ENCODE measurements at places on chromosomes 2 and 18.

- DNase-seq, result no peak
Observed at GRCh38 chr2:63926815-63927214, 85.1 kb downstream of the UGP2 start.

GRCh38 chr2:174038462-174038861, 73.3 kb upstream of the SP3 start:
- DNase-seq, result no peak

- DNase-seq, result no peak
Observed at GRCh38 chr18:77084688-77085035, 47.9 kb downstream of the MBP start.

DNA sequence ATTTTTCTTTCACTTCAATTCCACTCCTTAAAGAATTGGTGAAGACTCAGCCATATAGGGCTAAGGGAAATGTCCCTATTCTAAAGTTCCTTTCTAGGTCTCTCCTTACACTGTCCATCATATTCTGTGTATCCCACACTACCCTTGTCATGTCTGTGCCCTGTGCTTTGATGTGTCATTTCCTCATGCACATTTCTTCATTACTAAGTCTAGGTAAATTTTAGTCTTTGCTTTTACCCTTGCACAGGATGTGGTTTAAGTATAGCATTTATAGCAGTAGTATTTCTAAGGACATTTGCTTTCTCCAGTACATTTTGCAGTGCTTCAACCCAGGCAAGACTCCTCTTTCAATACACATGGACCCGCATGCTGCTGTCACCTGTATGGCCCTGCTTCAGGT, 221.5 kb upstream of the ACVR2A start:
- no peak for DNase-seq

GRCh38 chr2:141889788-141890187, 241.0 kb downstream of the LRP1B start:
- DNase-seq, result no peak

DNA sequence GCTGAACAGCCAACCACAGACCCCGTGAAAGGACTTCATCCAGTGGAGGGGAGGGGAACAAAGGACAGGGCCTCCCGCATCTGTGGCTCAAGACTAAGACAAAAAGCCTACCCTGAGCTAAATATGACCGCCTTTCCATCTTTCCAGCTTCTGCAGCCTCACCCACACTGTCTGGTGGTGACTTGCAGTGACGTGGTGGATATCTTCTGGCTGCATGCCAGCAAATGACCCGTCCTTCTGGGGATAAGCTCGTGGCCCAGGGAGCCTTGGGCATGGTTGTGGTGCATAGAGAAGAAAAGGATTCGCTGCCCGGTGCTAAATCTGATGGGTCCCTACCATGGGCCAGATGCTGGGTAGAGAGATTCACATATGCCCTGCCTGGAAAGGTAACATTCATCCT, 8.7 kb upstream of the NGEF start:
- DNase-seq, result no peak

GRCh38 chr18:71027531-71027930, 738.7 kb downstream of the SOCS6 start:
- no peak for DNase-seq

DNA sequence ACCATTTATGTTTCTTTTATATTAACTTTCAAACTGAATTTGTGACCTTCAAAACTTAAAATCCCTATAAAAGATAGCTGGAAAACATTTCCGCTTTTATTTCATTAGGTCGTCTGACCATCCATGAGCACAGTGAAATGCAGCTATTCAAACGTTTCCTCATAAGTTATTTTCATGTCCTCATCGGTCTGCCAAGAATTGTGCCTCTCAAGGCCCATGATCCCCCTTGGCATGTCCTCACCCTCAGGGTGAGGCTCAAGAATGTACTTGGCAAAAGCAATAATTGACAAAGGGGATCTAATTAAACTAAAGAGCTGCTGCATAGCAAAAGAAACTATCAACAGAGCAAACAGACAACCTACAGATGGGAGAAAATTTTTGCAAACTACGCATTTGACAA, 12.4 kb downstream of the SLC66A2 start:
- DNase-seq, result peak; percentile 45

Data from AG10803 (cell line).